KG1 (cell line): ENCODE measurements at places on chromosomes 1 and 21.

- no peak for DNase-seq
These were observed 32.3 kb downstream of the CDCA8 start for GRCh38 chr1:37724575-37724974.

- DNase-seq, result no peak
These were observed 66.8 kb downstream of the LUZP1 start for GRCh38 chr1:23101887-23102286.

DNA sequence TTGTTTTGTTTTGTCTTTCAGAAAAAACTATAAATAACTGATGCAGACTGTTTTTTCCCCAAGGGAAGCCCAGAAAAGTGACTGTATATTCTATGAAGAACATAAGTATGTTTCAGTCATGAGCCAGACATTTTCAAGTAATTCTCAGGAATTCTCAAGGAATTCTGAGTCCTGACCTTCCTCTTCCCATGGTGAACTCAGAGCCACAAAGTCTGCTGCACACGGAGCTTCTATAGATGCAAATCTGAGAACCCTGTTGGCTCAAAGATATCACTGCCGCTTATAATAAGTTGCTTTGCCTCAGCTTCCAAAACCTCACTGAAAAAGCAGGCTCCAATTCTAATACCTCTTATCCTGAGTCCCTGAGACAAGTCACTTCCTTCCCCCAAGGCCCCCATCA lies 418.5 kb upstream of the RUNX1 start:
- no peak for DNase-seq

GRCh38 chr1:175612286-175612685 lies 131.1 kb downstream of the TNR start:
- no peak for DNase-seq

GRCh38 chr1:153959454-153959853 lies 1.0 kb upstream of the CRTC2 start:
- no peak for DNase-seq

DNA sequence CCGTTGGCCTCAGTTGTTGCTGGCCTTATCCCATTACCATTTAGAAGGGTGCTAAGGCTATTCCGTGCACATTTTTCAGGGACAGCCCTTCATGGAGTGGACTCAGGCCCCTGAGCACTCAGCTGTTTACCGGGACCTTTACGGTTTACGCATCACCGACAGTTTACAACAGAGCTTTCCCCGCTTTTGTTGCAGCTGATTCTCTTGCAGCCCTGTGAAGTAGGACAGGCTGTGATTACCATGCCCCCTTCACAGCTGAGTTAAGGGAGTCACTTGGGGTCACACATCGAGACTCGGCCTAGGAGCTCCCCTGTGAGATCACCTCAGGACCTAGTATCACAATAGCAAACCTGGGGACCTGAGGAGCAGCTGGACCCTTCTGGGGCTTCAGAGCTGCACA lies 41.9 kb downstream of the PTPRF start:
- no peak for DNase-seq
